ENCODE measurements at places on chromosomes 3 and 15.

- no peak overlapping the region for H3K4me3 ChIP-seq
- DNase-seq: no peak
- H3K27me3 ChIP-seq: no peaks in the 10 kb centered on the region
These were observed 36.7 kb upstream of the ZBTB38 start for GRCh38 chr3:141331377-141332318.

DNA sequence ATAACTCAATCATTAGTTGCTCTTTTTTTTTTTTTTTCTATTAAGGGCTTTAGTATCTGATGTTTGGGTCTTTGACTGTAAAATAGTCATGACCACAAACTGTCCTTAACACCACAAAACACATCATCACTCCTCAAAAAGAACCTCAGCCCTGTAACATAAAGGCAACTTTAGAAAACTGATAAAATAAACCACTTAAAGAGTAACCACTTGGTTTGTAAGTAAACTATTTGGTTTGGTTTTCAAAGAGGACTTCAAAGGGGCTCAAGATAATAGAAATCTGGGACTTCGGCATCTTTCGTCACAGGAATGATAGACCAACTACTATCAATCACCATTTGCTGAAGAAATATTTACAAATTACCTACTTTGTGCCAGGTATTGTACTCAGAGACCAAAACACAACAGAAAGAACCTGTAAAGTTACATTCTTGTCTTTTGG lies 167.8 kb downstream of the FOXP1 start:
- no peak overlapping the region for H3K4me3 ChIP-seq
- H3K27me3 ChIP-seq: peaks cover 33% of the 10 kb centered on the region
- H3K4me1 ChIP-seq: peaks cover 30% of the 10 kb centered on the region
- H3K36me3 ChIP-seq: no peaks in the 10 kb centered on the region
- no peak overlapping the region for H3K27ac ChIP-seq

GRCh38 chr3:125585595-125586223 lies 9.6 kb downstream of the OSBPL11 start:
- peaks cover 9% of the 10 kb centered on the region for H3K4me1 ChIP-seq
- DNase-seq: peak; percentile 83
- no peaks in the 10 kb centered on the region for H3K27me3 ChIP-seq
- H3K27ac ChIP-seq: no peak overlapping the region
- H3K4me3 ChIP-seq: no peak overlapping the region

DNA sequence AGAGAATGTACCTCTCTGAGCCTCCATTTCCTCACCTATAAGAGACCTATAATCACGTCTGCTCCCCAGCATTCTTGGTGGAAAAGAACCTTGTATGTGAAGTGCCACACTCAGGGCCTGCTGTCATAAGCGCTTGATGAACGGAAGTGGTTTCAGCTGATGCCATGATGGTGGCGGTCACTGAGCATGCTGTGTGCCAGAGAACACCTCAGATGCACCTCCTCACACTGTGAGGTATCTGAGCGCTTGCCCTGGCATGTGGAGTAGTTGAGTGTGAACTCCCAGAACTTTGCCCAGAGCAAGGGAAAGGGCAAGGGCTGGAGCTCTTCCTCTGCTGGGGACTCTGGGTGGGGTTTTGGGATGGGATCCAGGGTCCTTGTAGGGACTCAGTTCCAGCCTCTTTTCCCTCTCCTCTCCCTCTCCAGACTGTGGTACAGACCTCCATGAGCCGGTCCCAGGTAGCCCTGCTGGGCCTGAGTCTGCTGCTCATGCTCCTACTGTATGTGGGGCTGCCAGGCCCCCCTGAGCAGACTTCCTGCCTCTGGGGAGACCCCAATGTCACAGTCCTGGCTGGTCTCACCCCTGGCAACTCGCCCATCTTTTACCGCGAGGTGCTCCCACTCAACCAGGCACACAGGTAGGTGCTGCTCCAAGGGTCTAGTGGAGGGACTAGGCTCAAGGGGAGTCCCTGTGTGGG lies 2.7 kb downstream of the ABHD14A start:
- H3K4me1 ChIP-seq: peaks cover 27% of the 10 kb centered on the region
- H3K27ac ChIP-seq: peak overlapping the region; percentile 75
- H3K4me3 ChIP-seq: peak overlapping the region; percentile 41

DNA sequence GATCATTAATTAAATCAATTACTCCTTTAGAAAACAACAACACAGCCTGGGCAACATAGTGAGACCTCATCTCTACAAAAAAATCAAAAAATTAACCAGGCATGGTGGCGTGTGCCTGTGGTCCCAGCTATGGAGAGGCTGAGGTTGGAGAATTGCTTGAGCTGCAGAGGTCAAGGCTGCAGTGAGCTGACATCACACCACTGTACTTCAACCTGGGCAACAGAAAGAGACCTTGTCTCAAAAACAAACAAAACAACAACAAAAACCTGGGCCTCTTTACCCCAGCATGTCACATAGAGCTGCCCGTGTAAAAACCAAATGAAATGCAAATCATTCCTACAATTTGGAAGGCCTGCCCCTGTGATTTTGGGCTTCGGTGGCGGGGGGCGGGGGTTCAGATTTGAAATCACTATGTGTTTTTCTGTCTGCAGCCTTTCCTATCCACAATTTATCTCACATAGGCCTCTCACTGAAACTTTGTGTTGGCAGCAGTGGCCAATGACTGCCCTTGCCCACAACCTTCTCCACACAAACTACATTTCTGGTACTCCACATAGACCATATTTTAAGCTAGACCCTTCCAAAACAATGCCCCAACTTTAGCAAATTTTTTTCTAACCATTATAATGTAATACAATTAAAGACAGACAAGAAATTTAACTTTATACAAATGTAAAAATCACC lies 6.5 kb downstream of the ADAM10 start:
- H3K36me3 ChIP-seq: peaks cover 29% of the 10 kb centered on the region
- no peak for DNase-seq
- H3K4me3 ChIP-seq: no peak overlapping the region

DNA sequence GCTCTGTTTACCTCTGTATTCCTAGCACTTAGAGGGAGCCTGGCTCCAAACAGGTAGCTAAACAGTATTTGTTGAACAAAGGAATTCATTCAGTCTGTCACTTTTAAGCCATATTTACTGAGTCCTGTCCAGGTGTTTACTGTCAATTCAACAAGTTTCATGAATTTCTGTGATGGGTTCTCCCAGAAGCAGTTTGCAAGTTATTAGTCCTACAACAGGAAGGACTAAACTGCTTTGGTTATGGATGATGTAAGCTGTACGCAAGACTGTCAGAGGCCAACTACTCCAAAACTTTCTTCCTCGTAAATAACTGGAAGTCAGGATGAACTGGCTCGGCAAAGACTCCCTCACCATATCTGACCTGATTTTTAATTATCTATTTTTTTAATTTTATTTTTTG lies 25.1 kb downstream of the STIMATE start:
- H3K4me1 ChIP-seq: peaks cover 21% of the 10 kb centered on the region
- H3K36me3 ChIP-seq: no peaks in the 10 kb centered on the region
- no peak overlapping the region for H3K4me3 ChIP-seq
- H3K27ac ChIP-seq: no peak overlapping the region
- H3K27me3 ChIP-seq: no peaks in the 10 kb centered on the region
- DNase-seq: no peak

- DNase-seq: no peak
- H3K27ac ChIP-seq: no peak overlapping the region
- H3K4me3 ChIP-seq: no peak overlapping the region
- peaks cover 35% of the 10 kb centered on the region for H3K4me1 ChIP-seq
These were observed 46.4 kb downstream of the SH3BP5 start for GRCh38 chr3:15286022-15286421.

- H3K36me3 ChIP-seq: peaks cover 7% of the 10 kb centered on the region
- H3K27ac ChIP-seq: no peak overlapping the region
- no peak overlapping the region for H3K4me3 ChIP-seq
- DNase-seq: no peak
- H3K27me3 ChIP-seq: no peaks in the 10 kb centered on the region
These were observed 88.2 kb upstream of the STT3B start for GRCh38 chr3:31444220-31445142.

- DNase-seq: no peak
- no peaks in the 10 kb centered on the region for H3K36me3 ChIP-seq
- no peak overlapping the region for H3K4me3 ChIP-seq
- H3K27ac ChIP-seq: no peak overlapping the region
- peaks cover 2% of the 10 kb centered on the region for H3K27me3 ChIP-seq
These were observed 225.0 kb upstream of the ATP11B start for GRCh38 chr3:182568261-182568660.

- DNase-seq: no peak
- no peaks in the 10 kb centered on the region for H3K4me1 ChIP-seq
- H3K27me3 ChIP-seq: no peaks in the 10 kb centered on the region
- no peak overlapping the region for H3K27ac ChIP-seq
- H3K36me3 ChIP-seq: peaks cover 17% of the 10 kb centered on the region
- H3K4me3 ChIP-seq: no peak overlapping the region
These were observed 77.4 kb downstream of the SLTM start for GRCh38 chr15:58856086-58856485.

GRCh38 chr3:49017229-49017970 lies 980 bp downstream of the DALRD3 start:
- H3K4me1 ChIP-seq: peaks cover 17% of the 10 kb centered on the region
- H3K27ac ChIP-seq: peak overlapping the region; percentile 69
- peaks cover 27% of the 10 kb centered on the region for H3K36me3 ChIP-seq
- DNase-seq: no peak
- H3K4me3 ChIP-seq: peak overlapping the region; percentile 96

DNA sequence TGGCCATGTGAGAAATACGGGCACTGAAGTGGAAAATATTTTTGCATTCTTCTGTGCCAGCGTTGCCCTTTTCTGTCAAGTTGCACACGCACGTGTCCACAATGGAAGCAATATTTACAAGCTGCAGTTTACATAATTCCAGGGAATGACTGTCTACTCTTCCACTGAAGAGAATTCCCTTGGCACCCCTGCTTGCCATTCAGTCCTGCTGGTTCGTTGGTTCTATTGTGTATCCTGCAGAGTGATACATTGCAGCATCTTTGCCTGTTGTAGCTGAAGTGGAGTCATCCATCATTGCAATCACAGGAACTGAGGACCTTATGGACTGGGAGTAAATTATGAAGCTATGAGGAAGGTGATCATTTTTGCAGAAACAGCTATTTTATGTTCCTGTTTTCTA lies 759.4 kb downstream of the ROBO2 start:
- H3K36me3 ChIP-seq: no peaks in the 10 kb centered on the region
- no peak overlapping the region for H3K4me3 ChIP-seq
- DNase-seq: no peak
- no peaks in the 10 kb centered on the region for H3K27me3 ChIP-seq
- H3K27ac ChIP-seq: no peak overlapping the region
- H3K4me1 ChIP-seq: no peaks in the 10 kb centered on the region

DNA sequence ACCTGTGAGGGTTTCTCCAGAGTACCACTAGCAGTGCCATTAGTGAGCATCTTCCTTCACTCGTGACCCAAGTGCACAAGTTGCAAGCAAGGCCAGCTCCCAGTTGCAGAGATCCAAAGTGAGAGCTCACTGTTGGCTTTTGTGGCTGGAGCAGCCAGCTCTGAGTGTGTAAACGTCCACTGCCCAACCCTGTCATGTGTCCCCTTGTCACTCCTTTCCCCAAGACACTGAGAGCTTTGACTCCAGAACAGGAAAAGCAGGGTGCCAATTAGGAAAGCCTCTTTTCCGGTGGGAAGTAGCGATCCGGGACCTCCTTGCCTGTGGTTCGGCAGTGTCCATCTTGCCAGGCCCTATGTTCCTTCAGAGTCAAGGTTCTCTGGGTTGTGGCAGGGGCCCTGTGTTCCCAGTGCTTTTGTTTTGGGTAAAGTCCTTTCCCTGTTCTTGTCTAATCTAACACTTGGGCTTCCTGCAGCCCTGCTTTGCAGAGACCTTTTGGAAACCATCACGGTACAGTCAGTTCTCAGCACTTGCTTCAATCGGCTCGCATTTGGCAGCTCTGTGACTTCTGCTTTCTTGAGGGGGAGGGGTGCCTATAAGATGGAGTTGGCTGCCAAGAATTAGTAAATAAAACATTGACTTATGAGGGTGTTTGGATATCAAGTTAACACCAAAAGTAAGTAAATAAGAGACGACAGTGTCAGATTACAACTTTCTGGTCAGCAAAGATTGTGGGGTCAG lies 90.5 kb downstream of the DNASE1L3 start:
- DNase-seq: no peak
- H3K36me3 ChIP-seq: peaks cover 32% of the 10 kb centered on the region
- H3K4me3 ChIP-seq: no peak overlapping the region
- no peaks in the 10 kb centered on the region for H3K27me3 ChIP-seq

DNA sequence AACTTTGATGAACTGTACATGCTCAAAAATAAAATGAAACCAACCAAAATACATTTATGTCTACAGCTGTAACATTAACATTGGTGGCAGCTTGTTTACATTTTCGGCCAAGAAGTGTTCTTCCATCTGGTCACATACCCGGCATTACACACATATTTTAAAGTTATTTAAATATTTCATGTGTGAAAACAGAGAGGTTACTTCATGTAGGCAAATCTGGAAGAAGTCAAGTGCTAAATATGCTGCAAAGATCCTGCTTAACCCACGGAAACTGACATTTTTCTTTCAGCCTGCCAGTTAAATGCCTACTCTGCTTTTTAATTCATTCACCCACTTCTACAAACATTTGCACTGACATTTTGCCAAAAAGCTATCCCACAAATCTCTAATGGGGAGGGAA lies 69.7 kb downstream of the MB21D2 start:
- H3K27me3 ChIP-seq: no peaks in the 10 kb centered on the region
- no peak overlapping the region for H3K4me3 ChIP-seq
- peaks cover 52% of the 10 kb centered on the region for H3K4me1 ChIP-seq
- no peak for DNase-seq
- H3K27ac ChIP-seq: no peak overlapping the region

Data from activated CD4-positive, alpha-beta T cell treated with anti-CD3 and anti-CD28 coated beads, Interleukin-2, amount 10 ng/mL, durations not matched to agents 24 days and 14 days (primary cell).